Tibial artery (tissue), 4 donors: ENCODE measurements at places on chromosomes 7 and 10.

DNA sequence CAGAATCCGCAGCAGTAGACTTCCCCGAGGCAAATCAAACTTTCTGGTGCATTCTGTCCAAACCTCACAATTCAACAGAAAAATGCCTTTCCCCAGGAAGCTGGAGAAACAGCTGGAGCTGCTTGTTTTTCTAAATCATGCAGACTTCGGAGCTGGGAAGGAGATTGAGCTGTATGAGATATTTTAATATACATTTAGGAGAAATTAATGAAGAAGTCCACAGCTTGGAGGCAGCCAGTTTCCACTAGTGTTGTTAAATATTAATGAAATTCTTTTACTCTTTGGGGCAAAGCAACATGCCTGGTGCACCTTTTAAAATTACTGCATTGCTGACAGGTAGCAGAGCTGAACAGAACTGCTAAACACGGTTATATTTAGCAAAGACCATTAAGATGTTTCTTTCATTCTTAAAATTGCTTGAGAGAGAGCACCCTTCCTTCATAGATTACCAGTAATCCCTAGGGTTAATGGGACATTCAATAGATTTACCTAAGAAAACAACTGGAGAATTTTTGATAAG, 566.4 kb downstream of the SORCS3 start:
- no peak overlapping the region for H3K4me3 ChIP-seq
- no peaks in the 10 kb centered on the region for H3K27me3 ChIP-seq
- no peak overlapping the region for H3K27ac ChIP-seq
- H3K36me3 ChIP-seq, result no peaks in the 10 kb centered on the region

DNA sequence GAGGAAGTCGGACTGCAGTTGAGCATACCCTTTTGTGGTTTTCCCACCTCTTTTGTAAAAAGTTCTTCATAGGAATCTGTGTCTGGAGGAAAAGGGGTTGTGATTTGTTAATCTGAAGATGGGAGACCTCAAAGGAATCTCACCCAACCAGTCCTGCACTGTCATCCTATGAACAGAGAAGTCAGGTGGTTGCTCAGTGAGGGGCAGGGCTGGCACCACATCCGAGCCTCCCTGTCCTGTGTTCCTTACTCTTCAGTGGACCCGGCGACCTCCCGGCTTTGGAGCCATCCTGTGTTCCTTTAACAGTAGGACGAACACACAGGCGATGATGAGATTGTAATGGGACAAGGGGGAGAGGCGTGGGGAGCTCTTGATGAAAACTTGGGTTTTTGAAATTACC, 2.8 kb upstream of the MGMT start:
- H3K36me3 ChIP-seq, result no peaks in the 10 kb centered on the region
- peaks cover 17% of the 10 kb centered on the region for H3K4me1 ChIP-seq
- no peak overlapping the region for H3K4me3 ChIP-seq
- H3K27me3 ChIP-seq, result no peaks in the 10 kb centered on the region
- no peak for DNase-seq

DNA sequence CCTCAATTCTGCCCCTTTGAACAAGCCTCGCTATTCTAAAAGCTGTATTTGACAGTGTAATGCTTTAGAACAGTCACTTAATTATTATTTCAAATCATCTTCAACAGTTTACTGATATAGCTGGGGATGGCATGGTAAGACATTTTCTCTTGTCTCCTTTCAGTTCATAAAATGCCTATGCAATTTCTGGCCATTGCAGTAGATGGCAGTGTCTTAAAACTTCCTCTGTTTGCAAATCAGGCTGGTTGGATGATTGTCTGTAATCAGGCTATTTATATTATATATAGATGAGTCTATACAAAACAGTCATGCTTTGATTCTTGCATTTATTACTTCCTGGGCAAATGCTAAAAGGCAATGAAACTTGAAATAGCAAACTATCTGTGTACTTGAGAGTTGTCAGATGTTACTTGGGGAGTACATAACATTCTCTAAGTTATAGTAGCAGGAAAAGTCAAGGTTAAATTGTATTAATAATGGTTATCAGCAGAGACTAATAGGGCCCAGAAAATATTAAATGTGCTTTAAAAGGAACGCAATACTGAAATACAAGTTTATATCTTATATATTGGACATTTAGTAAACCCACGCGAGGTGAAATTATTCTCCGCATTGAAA, 55.5 kb upstream of the LHFPL3 start:
- H3K36me3 ChIP-seq, result no peaks in the 10 kb centered on the region
- no peaks in the 10 kb centered on the region for H3K4me1 ChIP-seq
- no peak overlapping the region for H3K4me3 ChIP-seq

- no peaks in the 10 kb centered on the region for H3K4me1 ChIP-seq
- H3K27ac ChIP-seq, result no peak overlapping the region
- H3K27me3 ChIP-seq, result no peaks in the 10 kb centered on the region
- no peak for DNase-seq
Observed at GRCh38 chr10:121187391-121187790, 336.2 kb downstream of the WDR11 start.

- H3K27ac ChIP-seq, result no peak overlapping the region
- H3K27me3 ChIP-seq, result no peaks in the 10 kb centered on the region
Observed at GRCh38 chr7:124762611-124763143, 2.9 kb downstream of the GPR37 start.

DNA sequence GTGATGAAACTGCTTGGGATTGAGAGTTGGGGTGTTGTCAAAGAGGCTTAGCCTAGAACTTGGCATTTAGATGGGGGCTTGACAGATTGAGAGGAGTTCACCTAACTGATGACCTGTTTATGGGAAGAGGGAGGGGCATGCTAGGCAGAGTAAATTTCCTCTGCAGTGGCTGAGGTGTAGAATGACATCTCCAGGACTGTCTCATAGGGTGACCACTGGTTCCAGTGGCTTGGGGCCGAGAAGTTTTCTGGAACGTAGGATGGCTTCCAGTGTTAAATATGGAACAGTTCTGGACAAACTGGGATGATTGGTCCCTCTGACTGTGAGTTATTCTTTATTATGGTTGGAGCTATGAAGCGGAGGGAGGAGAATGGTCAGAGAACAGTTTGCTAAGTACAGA, 186.4 kb downstream of the PLXDC2 start:
- no peaks in the 10 kb centered on the region for H3K27me3 ChIP-seq
- H3K4me1 ChIP-seq, result peaks cover 89% of the 10 kb centered on the region
- DNase-seq, result no peak
- H3K36me3 ChIP-seq, result no peaks in the 10 kb centered on the region
- peak overlapping the region; percentile 48 for H3K27ac ChIP-seq

DNA sequence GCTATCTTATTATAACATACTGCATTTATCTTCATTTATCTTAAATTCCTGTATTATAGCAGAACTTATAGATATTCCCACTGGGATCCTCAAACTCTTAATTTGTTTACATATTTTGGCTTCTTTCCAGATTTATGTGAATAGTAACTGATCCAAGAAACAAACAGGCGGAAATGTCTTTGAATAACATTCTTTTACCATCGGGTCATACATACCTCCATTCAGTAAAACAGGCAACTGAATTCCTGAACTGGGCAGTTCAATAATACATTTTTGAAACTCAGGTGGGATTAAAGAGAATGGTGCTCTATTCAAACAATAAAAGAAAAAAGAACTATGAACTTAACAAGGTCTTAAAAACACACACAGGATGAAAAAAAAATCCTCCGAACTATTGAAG, 337.4 kb downstream of the CRPPA start:
- no peak for DNase-seq
- H3K36me3 ChIP-seq, result no peaks in the 10 kb centered on the region
- no peaks in the 10 kb centered on the region for H3K27me3 ChIP-seq
- H3K4me1 ChIP-seq, result peaks cover 7% of the 10 kb centered on the region
- H3K4me3 ChIP-seq, result no peak overlapping the region

DNA sequence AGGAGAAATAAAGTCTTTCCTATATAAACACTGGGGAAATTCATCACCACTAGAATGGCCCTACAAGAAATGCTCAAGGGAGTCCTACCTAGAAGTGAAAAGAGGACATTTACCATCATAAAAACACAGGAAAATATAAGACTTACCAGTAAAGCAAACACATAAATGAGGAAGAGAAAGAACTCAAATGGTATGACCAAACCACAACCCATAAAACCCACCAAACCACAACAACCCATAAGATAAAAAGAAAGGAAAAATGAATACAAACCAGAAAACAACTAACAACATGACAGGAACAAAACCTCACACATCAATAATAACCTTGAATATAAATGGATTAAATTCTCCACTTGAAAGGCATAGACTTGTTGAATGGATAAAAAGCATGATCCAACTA, 71.9 kb upstream of the DIP2C start:
- no peak overlapping the region for H3K27ac ChIP-seq
- no peaks in the 10 kb centered on the region for H3K4me1 ChIP-seq
- H3K36me3 ChIP-seq, result no peaks in the 10 kb centered on the region
- no peak overlapping the region for H3K4me3 ChIP-seq
